ENCODE measurements at places on chromosomes 7 and 10.

DNA sequence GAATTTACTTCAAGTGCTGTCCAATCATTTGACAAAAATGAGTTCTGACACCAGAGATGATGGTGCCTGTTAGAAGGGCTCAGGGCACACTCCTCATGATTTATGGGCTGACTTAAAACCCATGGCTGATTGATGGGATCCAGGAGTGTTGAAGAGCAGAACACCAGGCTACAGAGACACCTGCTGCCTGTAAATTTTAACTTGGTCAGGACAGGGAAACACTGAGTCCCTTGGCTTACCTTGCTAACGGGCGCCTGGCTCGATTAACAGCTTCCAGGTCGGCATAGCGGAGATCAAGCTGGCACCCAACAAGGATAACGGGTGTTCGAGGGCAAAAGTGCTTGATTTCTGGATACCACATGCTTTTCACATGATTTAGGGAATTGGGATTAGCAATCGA, 51.4 kb downstream of the RHOBTB1 start:
- H3K27me3 ChIP-seq: no peaks in the 10 kb centered on the region
- DNase-seq: no peak
- H3K4me1 ChIP-seq: no peaks in the 10 kb centered on the region

DNA sequence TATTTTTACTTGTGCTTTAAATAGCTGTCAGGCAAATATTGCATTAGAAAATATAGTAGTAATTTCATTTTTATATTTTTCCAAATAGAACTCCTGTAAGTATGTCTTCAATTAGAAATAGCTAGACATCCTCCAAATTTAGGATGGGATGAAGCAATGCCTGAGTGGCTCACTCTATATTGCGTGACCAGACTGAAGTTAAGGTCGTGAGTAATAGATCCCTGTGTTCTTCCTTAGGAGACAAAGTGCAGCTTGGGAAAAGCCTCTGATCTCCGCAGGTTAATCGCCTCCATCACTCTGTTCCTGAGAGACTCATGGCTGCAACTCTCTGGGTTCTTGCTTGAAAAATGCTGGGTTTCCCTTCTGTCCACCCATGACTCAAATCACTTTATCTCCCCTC, 484.8 kb upstream of the ANKRD30A start:
- H3K4me3 ChIP-seq: no peak overlapping the region
- no peak for DNase-seq
- H3K4me1 ChIP-seq: no peaks in the 10 kb centered on the region
- no peaks in the 10 kb centered on the region for H3K27me3 ChIP-seq
- H3K27ac ChIP-seq: no peak overlapping the region

DNA sequence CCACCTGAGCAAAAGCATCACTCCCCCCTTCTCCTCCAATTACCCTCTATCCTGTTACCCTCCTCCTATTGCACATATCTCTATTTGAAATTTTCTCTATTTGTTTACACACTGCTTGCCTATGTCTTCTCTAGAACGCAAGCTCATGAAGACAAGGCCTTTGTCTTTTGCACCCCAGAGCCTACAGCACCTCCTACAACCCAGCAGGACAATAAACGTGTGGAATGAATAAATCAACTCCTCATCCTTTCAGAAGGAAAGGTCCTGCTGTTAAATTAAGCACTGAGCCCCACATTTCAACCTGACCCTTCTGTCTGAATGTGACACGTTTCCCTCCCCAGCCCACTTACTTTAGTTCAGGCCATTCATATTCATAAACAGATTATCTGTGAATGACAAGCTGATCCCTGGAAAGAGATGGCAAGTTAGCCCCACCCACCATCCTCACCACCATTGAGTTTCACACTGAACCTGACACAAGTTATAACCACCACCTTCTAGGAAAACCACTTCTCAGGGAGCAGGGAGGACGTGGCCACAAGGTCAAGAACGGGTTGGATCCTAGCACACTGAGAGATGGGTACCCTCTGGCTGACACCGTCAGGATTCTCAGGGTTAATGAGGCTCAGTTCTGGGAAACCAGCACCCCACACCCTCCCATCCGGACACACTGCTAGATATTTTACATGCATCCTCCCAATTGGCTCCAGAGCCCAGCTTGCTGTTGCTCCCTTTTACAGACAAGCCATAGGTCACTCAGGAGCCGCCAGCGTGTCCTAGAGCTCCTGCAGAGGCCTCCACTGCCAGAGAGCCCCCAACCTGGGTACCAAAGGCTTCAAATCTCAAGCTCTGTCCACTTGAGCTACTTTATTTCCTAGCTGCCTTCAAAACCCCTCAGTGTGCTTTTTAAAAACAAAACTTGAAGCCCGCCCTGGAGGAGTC, 934 bp downstream of the PRTFDC1 start:
- peaks cover 17% of the 10 kb centered on the region for H3K4me1 ChIP-seq
- H3K27me3 ChIP-seq: no peaks in the 10 kb centered on the region
- H3K4me3 ChIP-seq: peak overlapping the region; percentile 72
- no peaks in the 10 kb centered on the region for H3K36me3 ChIP-seq
- DNase-seq: peak; percentile 12

- H3K4me1 ChIP-seq: no peaks in the 10 kb centered on the region
- no peak overlapping the region for H3K4me3 ChIP-seq
- DNase-seq: no peak
Observed at GRCh38 chr7:3204526-3204925, 96.5 kb upstream of the SDK1 start.

- peaks cover 9% of the 10 kb centered on the region for H3K4me1 ChIP-seq
- no peak for DNase-seq
- no peak overlapping the region for H3K4me3 ChIP-seq
- no peak overlapping the region for H3K27ac ChIP-seq
- H3K27me3 ChIP-seq: peaks cover 18% of the 10 kb centered on the region
- H3K36me3 ChIP-seq: no peaks in the 10 kb centered on the region
Observed at GRCh38 chr7:159032322-159032721, 112.3 kb downstream of the VIPR2 start.

DNA sequence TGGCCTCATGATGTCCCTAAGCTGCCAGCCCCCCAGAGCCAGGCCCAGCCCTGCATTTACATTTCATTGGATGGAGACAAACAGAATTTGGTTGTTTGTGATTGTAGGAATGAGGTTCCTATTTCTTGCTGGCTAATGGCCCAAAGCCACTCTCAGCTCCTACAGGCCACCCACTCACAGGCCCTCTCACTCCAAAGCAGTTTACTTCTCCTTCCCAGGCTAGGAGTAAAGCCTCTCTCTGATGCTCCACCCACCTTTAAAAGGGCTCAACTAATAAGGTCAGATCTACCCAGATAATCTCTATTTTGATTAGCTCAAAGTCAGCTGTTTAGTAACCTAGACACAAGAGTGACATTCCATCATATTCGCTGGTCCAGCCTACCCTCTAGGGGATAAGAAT, 11.2 kb upstream of the CUZD1 start:
- H3K4me1 ChIP-seq: no peaks in the 10 kb centered on the region
- H3K36me3 ChIP-seq: peaks cover 40% of the 10 kb centered on the region
- H3K4me3 ChIP-seq: no peak overlapping the region
- H3K27me3 ChIP-seq: no peaks in the 10 kb centered on the region

GRCh38 chr7:105622106-105622731, 40.9 kb upstream of the EFCAB10 start:
- H3K4me1 ChIP-seq: no peaks in the 10 kb centered on the region
- peaks cover 89% of the 10 kb centered on the region for H3K36me3 ChIP-seq

DNA sequence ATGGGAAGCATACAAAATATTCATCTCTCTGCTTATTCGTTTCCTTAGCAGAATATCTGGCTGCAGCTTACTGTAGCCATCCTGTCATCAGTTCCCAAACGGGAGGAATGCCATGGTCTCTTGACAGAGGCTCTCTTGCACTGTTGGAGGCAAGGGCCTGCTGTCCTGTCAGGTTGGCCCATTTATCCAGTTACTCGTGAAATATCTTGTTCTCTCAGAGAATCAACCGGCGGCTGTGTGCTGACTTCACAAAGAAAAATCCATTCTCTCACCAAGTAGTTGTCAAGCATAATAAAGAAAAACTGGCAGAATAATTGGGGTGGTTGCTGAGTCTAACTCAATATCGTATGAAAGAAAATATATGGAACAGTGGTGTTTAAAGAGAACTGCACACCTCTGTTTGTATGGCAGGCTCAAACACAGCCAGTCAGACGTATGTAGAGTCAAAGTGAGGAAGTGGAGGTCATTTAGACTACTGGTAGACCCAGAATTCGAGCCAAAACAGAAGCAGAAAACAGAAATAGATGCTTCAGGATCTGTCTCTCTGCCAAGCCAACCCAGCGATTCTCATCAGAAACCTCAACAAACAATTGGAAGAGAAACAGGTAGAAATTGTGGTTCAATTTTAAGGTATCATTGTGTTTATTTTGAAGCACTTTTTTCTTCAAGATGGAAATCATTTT, 349.2 kb upstream of the PRKCQ start:
- H3K4me1 ChIP-seq: peaks cover 29% of the 10 kb centered on the region
- no peak for DNase-seq
- H3K4me3 ChIP-seq: no peak overlapping the region
- H3K27ac ChIP-seq: no peak overlapping the region
- no peaks in the 10 kb centered on the region for H3K36me3 ChIP-seq

DNA sequence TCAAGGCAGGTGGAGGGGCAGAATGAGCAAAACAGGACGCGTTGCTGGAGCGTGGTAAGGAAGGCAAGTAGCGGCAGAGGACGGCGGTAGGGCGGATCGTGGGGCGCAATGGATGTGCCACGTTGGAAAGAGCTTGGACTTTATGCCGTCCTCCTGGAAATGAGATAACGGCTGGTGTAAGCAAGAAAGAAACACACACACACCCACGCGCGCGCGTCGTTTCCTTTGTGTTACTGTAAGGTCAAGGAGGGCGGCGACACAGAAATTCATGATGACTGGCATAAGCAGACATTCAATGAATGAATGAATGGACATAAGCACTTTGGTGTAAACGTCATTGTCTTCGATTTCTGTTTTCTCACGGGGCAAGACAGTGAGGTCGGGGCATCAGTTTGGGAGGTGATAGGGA, 683 bp upstream of the ENTPD7 start:
- peaks cover 16% of the 10 kb centered on the region for H3K4me1 ChIP-seq
- H3K36me3 ChIP-seq: no peaks in the 10 kb centered on the region
- H3K27me3 ChIP-seq: peaks cover 2% of the 10 kb centered on the region
- H3K4me3 ChIP-seq: peak overlapping the region; percentile 85
- no peak overlapping the region for H3K27ac ChIP-seq

DNA sequence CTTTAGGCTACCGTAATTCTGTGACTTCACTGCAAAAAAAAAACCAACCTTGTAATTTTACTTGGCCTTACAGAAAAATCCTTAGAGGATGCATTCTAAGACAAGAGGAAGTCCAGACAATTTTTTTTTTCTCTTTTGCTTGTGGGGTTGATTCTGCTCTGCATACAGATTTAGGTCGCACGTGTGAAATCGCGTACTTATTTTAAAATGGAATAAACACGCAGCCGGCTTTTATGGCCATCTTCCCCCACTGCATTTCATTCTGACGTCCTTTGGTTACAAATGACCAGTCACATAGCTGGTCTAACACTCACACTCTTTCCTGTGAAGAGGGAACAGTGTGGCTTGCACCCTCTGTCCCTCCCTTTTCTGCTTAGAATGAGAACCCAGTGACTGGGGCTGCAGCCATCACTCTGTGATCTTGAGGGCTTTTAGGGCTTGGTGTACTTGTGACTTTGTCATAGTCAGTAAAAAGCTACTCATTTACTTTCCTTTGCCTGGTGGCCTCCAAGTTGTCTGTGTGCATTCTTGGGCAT, 63.6 kb upstream of the CARD11 start:
- peaks cover 43% of the 10 kb centered on the region for H3K4me1 ChIP-seq
- no peaks in the 10 kb centered on the region for H3K36me3 ChIP-seq
- no peaks in the 10 kb centered on the region for H3K27me3 ChIP-seq
- H3K4me3 ChIP-seq: no peak overlapping the region

- H3K27ac ChIP-seq: no peak overlapping the region
- H3K36me3 ChIP-seq: no peaks in the 10 kb centered on the region
- no peak overlapping the region for H3K4me3 ChIP-seq
- H3K27me3 ChIP-seq: no peaks in the 10 kb centered on the region
- no peak for DNase-seq
- no peaks in the 10 kb centered on the region for H3K4me1 ChIP-seq
Observed at GRCh38 chr7:149820622-149821190, 17.5 kb upstream of the ZNF862 start.

DNA sequence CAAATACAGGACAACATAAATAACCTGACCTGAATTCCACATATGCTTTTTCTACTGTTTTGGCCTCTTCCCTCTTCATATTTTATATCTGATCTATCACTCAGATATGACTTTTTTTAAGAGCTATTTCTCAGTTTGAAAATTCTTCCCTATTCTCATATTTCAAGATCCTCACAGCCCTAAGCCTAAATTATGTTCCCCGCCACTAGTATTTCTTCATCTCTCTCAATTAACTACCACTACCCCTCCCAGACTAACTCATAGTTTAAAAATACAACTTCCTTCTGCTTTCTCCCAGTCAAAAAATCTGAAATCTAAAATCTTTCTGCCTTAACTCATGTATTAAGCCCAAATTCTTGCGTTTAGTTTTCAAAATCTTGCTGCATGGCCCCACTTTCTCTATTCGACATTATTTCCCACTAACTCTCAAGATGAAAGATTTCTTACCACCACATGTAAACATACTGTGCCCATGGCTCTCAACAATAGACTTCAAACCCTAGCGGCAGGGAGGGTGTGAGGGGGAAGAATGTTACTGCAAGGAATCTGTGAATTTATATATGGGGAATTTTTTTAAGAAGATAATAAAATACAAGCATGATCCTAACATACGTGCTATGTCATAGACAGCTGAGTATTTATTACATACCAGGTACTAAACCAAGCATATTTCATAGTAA, 64.6 kb downstream of the TFEC start:
- H3K27me3 ChIP-seq: no peaks in the 10 kb centered on the region
- no peaks in the 10 kb centered on the region for H3K36me3 ChIP-seq
- H3K4me3 ChIP-seq: no peak overlapping the region
- H3K27ac ChIP-seq: no peak overlapping the region
- no peaks in the 10 kb centered on the region for H3K4me1 ChIP-seq

DNA sequence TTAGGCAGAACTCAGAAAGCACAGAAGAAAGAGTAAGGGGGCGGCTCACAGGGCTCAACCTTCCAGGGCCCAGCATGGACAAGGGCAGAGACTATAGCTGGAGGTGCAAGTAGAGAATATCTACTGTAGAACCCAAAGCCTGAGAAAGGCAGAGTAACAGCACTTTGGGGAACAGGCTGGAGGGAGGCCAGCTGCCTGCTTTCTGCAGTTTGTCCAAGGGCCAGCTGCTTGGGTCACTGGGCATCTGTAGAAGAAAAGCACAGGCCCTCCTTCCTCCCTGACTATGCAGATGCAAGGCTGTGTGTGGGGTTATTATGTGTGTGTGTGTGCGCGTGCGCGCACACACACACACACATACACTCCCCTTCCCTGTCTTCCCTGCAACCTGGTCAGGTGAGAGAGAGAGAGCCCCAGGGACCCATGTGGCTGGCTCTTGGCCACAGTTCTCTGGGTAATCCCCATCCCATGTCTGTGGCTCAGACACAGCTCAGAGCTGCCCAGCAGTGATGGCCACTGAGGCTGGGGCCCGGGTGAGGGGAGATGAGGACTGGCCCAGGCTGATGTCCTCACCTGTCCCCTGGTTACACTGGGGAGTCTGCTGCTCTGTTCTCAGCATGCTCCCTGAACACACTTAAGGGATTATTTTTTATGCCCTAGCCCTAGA, 9.0 kb downstream of the ADRA2A start:
- no peaks in the 10 kb centered on the region for H3K36me3 ChIP-seq
- H3K4me3 ChIP-seq: no peak overlapping the region
- H3K27ac ChIP-seq: no peak overlapping the region
- H3K27me3 ChIP-seq: no peaks in the 10 kb centered on the region
- no peaks in the 10 kb centered on the region for H3K4me1 ChIP-seq

- no peaks in the 10 kb centered on the region for H3K27me3 ChIP-seq
- H3K36me3 ChIP-seq: peaks cover 73% of the 10 kb centered on the region
- no peak overlapping the region for H3K4me3 ChIP-seq
Observed at GRCh38 chr10:14534152-14534551, 203.4 kb upstream of the FRMD4A start.

Measured in CD4-positive, alpha-beta T cell (primary cell).